ENCODE measurements at places on chromosomes 2 and 18.

- no peak for DNase-seq
These were observed 4.8 kb upstream of the ASXL3 start for GRCh38 chr18:33573193-33573592.

- no peak for DNase-seq
These were observed 60.9 kb downstream of the C18orf63 start for GRCh38 chr18:74376523-74376922.

DNA sequence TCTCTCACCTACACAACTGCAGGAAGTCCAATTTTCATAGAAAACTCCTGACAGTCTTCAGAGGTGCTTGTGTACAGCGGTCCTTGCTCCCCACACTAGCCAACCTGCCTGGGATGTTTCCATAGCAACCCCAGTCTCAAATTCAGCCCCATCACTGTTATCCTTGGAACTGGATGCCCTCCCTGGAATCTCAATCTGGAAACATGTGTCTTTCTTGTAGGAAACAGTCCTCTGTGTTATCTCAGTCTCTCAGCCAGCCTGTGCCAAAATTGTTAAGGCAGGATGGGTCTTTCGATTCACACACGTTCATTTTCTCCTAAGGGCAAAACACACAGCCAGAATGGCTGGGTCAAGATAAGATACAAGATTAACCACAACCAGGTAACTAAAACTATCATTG is 295.5 kb upstream of the RND3 start:
- DNase-seq, result no peak

GRCh38 chr18:65792456-65793074 is 41.8 kb downstream of the CDH7 start:
- no peak for DNase-seq

GRCh38 chr2:143264851-143265250 is 135.6 kb downstream of the ARHGAP15 start:
- no peak for DNase-seq

DNA sequence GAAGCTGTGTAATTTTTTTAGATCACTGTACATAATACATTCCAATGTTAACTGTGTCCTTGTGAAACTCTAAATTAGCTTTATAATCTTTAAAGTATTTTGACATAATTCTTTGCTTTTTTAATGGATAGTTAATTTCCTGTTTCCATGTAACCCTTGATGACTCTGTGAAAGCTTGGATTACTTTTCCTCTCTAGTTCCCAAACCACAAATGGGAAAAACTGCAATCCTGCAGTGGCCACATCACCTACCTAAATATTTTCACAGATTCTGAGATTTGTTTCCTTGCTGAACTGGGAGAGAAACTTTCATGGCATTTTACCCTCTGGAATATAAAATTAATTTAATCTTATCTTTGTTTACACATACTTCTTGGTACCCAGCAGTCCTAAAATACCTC is 161.6 kb upstream of the CCDC68 start:
- no peak for DNase-seq

- DNase-seq, result no peak
These were observed 50.0 kb upstream of the ATP8B1 start for GRCh38 chr18:57853133-57853532.

GRCh38 chr18:36337679-36338402 is 40.3 kb downstream of the FHOD3 start:
- DNase-seq, result no peak

DNA sequence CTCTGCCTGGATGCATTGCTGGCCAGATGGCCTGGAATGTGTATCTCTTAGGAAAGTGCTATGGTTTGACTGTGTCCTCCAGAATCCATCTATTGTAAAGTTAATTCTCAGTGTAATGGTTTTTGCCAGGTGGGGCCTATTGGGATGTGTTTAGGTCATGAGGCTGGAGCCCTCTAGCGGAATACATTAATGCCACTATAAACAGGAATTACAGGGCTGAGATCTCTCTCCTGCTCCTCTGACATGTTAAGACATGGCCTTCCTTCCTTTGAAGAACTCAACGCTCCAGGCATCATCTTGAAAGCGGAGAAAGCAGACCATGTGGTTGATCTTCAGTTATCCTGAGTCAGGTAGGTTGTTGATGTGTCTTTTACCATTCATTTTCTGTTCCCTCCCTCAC is 276.4 kb downstream of the RPIA start:
- DNase-seq, result peak; percentile 53

- no peak for DNase-seq
These were observed 173.9 kb downstream of the DNAH6 start for GRCh38 chr2:84690225-84690624.

DNA sequence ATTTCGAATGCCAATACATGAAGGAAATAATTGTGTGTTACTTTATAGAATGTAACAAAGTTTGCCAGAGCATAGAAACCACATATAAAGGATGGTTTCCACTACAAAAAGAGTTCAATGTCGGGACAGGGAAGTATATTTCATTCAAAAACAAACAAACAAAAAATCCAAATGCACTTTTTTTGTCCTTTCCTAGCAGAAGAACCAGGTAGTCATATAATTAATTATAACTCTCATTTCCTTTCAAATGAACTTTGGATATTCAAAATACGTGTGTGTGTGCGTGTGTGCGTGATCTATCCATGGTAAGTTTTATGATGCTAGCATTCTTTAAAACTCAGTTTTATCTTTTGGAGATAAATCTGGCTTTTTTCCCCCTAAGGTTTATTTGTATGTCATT is 8.3 kb downstream of the FN1 start:
- DNase-seq, result no peak

DNA sequence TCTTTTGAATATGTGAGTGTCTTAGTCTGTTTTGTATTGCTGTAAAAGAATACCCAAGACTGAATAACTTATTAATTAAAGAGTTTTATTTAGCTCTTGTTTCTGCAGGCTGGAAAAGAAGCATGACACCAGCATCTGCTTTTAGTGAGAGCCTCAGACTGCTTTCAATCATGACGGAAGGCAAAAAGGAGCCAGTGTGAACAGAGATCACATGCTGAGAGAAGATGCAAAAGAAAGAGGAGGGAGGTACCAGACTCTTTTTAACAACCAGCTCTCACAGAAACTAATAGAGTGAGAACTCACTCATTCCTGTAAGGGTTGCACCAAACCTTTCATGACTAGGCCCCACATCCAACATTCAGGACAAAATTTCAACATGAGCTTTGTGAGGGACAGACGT is 101.6 kb upstream of the HNMT start:
- no peak for DNase-seq

- DNase-seq, result no peak
These were observed 108.8 kb upstream of the DLX2 start for GRCh38 chr2:172211512-172211911.

DNA sequence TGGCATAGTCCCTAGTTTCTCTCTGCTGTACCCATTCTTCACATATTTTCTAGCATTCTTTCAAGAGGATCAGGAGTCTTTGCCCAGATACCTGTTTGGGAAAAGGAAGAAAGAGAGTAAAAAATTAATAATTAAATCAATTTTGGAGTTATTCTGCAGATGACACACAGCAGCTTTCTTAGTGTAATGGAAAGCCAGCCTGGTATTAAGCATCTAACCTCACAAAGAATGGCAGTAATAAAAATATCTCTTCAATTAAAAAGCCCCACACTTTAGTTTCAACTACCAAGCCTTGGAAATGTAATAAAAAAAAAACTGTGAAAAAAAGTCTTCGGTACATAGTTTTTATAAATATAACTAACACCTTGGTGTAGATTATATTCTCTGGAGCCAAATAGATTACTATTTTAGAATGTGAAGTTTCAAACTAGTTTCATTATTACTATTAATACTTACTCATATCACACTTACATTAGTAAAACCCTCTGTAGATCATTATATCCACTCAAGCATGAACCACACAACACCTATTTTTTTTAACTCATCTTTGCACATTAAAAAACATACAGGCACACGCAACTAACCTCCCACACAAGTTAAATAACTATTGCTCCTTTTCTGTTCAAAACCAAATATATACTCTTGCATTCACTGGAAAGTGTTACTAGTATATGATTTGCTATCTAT is 90.9 kb downstream of the GPD2 start:
- DNase-seq, result peak; percentile 4

GRCh38 chr2:13607139-13607538 is 890.4 kb downstream of the TRIB2 start:
- no peak for DNase-seq

- DNase-seq, result no peak
These were observed 102.0 kb upstream of the TMEM200C start for GRCh38 chr18:5997361-5997760.

GRCh38 chr2:237617587-237617982 is 9.8 kb upstream of the LRRFIP1 start:
- no peak for DNase-seq

DNA sequence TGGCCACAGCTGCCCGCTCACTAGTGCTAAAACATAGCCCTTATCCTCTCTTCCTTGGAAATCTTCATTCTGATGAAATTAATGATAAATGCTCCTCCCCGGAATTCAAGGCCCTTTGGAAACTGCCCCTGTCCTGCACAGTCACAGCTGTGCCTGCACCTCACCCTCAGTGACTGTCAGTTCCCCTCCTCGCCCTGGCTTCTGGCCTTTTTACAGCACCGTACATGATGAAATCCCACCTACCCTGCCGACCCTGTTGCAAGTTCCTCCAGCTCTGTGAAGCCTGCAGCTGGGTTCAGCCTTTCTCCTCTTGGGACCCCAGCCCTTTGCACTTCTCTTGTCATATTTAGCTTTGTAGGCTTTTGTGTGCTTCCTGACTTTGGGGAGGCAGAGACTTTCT is 48.4 kb downstream of the DCDC2C start:
- no peak for DNase-seq

DNA sequence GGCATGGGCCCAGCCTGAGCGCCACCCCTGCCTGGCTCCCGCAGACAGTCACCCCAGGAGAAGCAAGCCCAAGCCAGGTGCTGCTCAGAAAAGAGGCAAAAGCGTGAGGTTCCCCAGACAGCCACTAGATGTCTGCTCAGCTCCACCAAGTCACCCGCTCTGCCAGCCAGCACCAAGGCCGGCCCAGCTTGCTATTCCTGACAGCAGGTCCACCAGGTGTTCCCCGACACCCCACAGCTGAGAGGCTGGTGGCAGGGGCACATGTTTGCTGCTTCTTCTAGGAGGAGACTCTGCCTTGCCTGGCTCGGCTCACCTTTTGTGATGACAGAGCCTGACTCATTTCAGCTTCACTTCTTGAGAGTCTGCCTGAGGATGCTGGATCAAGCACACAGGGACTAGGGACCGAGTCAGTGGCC is 206.7 kb downstream of the MGAT5 start:
- peak; percentile 79 for DNase-seq

DNA sequence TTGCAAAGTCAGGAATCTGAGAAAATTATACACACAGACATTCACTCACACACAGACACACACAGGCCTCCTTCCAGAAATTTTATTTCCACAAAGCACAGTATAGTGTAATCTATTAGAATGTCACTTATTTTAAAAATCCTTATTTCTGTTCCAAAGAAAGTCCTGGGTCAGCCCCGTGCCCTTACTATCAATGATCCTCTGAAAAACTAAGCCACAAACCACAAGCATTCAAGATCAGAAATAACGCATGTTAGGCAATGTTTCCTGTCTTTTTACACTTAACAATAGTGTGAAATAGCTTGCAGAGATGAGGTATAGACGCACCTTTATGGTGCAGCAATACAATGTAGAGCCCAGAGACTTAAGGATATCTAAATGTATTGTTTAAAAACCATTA is 25.8 kb downstream of the TBC1D8 start:
- no peak for DNase-seq

DNA sequence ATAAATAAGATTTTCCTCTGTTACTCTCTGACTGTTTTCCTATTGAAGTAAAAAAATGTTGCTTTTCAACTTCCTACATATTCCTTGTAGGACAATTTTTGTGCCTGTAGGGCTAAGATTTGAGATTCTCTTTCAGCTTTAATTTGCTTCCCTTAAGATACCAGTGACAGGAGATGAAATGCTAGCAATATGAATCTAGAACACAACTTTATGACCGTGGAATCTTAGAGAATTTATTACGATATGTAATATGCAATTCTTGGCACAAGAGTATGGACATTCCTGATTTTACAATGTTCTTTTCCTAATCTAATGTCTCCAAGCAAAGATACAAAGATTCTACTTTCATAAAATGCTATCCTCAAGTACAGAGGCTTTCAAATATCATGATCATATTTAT is 180.9 kb downstream of the KCNE4 start:
- DNase-seq, result no peak

DNA sequence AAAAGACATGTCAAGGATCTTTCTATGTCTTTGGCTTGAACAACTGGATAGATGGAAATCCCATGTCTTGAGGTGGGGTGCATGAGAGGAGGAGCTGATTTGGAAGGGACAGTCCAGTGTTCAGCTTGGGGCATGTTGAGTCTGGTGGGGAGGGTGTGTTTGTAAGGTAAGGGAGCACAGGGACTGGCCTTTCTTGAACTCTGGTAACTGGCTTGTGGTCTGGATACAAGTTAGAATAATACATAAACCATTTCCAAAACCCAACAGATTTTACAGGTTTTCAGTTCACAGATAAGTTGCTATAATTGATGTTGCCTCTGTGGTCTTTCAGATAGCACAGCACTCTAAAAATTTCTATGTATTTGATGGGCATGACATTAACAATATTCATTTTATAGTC is 24.2 kb downstream of the RHBDD1 start:
- DNase-seq, result no peak

- no peak for DNase-seq
These were observed 12.0 kb downstream of the MEIS1 start for GRCh38 chr2:66446941-66447340.

- DNase-seq, result no peak
These were observed 124.8 kb downstream of the DTNA start for GRCh38 chr18:34834897-34835296.

Data from NAMALWA (cell line).